SK-N-SH treated with all-trans-retinoic acid at 6 μM for 48 hours (cell line): ENCODE measurements at places on chromosomes 6 and 20.
A peak's percentile ranks its signal among the peaks of the same experiment; 100 is the strongest.

GRCh38 chr6:158092806-158093205 lies 75.3 kb downstream of the SERAC1 start:
- ATAC-seq, result no peak

DNA sequence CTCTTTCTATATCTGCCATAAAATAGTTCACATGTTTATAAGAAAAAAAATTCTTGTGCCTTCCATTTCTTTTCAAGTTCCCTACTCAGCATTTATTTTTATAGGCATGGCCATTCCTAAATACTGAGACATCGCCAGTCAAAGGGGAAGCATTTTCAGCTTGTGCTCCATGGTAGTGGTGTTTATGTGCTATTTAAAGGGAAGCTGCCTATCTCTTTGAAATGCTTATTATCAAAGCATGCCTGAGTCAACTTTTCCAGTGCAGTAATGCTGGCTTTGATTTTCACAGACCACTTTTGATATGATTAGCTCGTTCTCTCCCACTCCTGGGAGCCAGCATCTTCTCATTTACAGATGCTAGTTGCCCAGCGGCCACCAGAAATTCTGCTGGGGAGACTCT lies 124.1 kb upstream of the RIN2 start:
- ATAC-seq, result no peak

- ATAC-seq, result peak; percentile 51; the same call in 2 of the 3 replicates
Observed at GRCh38 chr6:22350109-22350508, 53.3 kb upstream of the PRL start.

- ATAC-seq, result peak; percentile 83
Observed at GRCh38 chr6:3803627-3804468, 45.3 kb upstream of the FAM50B start.
